ENCODE measurements at places on chromosomes 2 and 18. TPM values are rescaled to one million over a fixed set of nuclear protein-coding genes. Genes with fewer than 3 reads are reported as not detected.

The CCDC85A gene
- 6.7 TPM for total RNA-seq

The DNAH6 gene
- 0.33 TPM for total RNA-seq

The SERPINB2 gene
- total RNA-seq = not detected

The CD207 gene
- 1.7 TPM for total RNA-seq

The LIMS2 gene
- 166 TPM for total RNA-seq

The UGT1A9 gene
- not detected for total RNA-seq

The KCNS3 gene
- total RNA-seq = 28.8 TPM

DNA sequence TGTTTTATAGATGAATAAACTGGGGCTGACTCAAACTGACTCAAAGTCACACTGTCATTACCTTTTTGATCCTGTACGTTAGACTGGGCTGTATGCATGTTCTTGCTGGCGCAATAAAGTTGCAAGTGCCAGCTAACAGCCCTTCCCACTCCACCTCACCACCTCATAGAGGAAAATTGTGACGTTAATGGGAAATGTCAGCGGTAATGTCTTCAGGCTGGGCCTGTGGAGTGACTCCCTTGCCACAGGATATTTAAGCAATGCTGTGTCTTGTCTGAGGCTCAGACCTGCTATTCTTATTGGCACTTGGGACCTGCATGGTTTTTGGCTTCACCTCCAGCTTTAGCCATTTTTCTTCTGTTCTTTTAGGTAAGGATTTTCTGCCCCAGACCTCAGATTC, 25.2 kb upstream of the CASP10 start:
- no peak for DNase-seq

DNA sequence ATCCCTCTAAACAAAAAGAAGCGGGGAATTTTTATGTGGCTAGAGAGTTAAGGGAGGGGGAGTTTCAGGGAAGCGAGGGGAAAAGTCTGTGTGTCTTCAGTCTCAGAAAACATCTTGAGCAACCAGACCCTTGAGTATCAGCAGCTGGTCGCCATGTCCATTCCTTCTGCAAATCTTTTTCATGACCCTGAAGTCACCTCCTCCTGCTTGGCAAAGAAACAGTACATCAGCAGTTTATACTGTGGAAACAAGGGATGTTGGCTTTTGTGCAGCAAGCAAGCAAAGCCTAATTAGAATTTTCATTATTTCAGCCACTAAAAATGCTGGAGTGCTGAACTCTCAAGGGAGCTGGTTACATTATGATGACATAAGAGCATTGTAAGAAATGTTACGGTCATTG, 187.4 kb upstream of the SLC8A1 start:
- no peak for DNase-seq

- no peak for DNase-seq
Observed at GRCh38 chr2:134862674-134863073, 24.3 kb downstream of the ACMSD start.

DNA sequence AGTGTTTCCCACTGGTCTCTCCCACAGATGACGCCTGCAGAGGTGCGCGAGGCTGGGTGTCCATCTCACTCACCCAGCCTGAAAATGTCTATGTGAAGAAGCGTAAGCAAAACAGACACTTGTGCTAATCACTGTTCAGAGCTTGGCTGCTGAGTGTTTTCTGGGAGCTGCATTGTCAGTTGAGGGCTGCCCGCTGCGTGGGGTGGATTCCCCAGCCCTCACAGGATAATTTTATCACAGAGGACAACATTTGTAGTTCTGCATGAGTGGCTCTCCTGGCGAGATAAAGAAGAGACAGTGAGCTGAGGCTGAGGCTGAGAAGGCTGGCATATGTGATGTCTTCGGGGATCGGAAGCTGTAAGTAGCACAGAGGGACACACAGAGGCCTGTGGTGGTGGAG, 16.2 kb upstream of the CAPN13 start:
- no peak for DNase-seq
